ENCODE measurements at places on chromosomes 7 and 10.

- no peak for DNase-seq
Measured at GRCh38 chr7:11120675-11121220, 147.1 kb downstream of the PHF14 start.

GRCh38 chr7:23783115-23783514 is 73.1 kb downstream of the STK31 start:
- DNase-seq, result no peak

DNA sequence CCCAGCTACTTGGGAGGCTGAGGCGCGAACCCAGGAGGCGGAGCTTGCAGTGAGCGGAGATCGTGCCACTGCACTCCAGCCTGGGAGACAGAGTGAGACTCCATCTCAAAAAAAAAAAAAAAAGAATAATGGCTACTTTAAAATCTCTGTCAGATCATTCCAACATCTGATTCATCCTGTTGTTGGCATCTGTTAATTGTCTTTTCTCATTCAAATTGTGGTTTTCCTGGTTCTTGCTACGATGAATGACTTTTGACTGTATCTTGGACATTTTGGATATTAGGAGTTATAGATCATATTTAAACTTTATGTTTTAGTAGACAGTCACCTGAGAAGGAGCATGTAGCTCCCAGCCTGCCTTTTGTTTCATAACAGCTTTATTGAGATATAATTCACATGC is 8.5 kb downstream of the TPST1 start:
- DNase-seq, result no peak

GRCh38 chr7:157459966-157460365 is 123.2 kb downstream of the DNAJB6 start:
- no peak for DNase-seq

DNA sequence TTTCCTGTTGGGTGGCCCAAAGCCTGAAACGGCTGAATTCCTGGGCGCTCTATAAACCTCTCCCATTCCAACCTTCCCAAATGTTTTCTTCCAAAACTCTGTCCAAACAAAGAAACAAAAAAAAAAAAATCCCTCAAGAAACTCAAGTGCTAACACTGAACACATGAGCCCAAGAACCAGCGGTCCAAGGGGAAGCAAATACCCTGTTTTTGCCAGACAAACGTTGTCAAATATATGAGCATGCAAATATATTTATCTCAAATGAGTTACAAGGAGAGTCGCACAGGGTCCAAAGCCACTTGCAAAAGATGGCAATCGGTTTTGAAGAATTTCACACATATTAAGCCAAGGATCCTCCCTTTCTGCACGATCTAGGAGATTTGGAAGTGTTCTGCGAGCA is 23.3 kb upstream of the EMX2 start:
- no peak for DNase-seq

DNA sequence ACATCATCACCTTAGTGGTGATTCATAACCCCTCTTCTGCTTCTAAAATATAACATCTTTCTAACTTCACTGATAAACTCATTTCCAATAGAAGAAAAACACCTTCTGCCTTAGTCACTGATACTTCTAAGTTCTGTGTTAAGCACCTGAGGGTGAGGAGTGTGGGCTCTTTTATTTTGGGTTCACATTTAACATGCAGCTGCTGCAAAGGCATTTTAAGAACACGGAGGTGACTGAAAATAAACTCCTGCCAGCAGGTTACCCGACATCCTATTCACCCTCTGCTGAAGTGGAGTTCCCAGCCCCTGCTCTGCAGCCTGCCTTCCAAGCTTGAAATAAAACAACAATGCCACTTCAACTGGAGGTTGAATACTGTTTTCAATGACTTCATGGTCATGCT is 202.9 kb upstream of the PLXNA4 start:
- DNase-seq, result no peak

- no peak for DNase-seq
Measured at GRCh38 chr7:29968683-29969395, 20.8 kb downstream of the SCRN1 start.

DNA sequence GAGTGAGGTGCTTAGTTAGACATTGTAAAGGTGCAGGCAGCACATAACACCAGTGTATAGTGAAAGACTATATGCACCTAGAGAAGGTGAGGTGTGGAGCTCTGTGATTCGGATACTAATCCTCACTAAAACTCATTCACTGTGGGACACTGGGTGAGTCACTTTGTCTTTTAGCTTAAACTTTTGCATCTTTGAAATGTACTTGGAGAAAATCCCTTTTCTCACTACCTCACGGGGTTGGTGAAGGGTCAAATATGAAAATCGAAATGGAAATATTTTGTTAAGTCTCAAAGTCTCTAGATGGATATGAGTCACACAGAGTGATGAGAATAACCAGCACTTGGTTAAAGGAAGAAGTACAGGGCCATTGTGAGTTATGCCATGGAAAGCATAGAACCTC is 38.0 kb downstream of the MDFIC start:
- no peak for DNase-seq

Data from NCI-H1048 (cell line).